ENCODE measurements at places on chromosomes 11 and 22.

DNA sequence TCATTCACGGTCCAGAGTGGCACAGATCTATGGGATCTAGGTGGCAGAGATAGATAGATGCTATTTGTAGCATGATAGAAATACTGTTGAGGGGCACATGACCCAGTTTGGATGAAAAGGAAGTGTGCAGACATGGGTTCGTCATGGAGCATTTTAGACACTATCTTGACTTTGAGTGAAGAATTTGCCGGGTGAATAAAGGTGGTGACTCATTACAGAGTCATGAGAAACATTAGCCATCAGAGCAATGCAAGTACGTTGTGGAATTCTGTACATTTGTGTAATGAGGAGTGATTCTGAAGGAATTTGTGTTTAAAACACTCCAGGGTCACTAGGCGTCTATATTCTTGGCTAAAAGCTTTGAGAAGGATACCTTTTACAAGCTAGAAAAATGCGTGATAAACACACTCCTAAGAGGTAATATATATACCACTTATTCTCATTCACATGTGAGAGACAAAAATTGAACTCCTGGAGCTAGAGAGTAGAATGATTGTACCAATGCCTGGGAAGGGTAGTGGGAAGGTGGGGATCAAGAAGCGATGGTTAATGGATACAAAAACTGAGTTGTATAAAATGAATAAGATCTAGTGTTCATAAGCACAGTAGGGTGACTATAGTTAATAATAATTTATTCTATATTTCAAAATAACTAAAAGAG lies 593.7 kb upstream of the LUZP2 start:
- no peaks in the 10 kb centered on the region for H3K4me1 ChIP-seq
- H3K36me3 ChIP-seq: no peaks in the 10 kb centered on the region
- no peak for DNase-seq
- H3K27ac ChIP-seq: no peak overlapping the region
- no peak overlapping the region for H3K4me3 ChIP-seq

DNA sequence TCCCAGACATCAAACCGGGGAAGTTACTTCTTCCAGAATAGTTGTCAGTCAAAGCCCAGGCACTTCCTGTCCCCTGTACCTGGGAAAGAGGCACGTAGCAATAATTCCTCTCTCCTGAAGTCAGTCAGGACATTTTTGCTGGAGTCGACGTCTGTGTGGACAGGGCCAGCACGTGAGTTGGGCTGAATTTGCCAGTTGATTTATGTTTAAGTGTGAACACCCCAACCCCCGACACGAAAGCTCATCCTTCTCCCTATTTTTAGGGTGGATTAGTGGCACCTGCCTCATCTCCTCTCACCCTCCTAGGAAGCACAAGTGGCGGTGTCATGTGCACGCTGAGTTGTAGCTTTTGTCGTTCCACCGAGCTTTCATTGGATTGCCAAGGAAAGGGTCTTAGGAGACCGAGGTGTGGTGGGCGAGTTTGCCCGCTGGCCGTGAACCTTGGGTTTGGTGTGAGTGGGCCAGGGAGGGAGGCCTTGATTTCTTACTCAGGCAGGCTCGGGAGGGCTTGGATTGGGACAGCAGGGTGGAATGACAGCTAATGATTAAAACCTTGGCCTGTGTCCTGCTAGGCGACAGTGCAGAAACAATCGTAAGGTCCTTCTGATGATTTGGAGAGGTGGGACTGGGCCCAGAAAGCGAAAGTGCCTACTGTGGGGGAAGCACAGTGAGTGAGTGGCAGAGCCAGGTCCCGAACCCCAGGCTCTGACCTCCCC lies 87.0 kb upstream of the CRYBB3 start:
- no peaks in the 10 kb centered on the region for H3K36me3 ChIP-seq
- no peak overlapping the region for H3K4me3 ChIP-seq
- H3K4me1 ChIP-seq: peaks cover 48% of the 10 kb centered on the region
- peak overlapping the region; percentile 90 for H3K27ac ChIP-seq

DNA sequence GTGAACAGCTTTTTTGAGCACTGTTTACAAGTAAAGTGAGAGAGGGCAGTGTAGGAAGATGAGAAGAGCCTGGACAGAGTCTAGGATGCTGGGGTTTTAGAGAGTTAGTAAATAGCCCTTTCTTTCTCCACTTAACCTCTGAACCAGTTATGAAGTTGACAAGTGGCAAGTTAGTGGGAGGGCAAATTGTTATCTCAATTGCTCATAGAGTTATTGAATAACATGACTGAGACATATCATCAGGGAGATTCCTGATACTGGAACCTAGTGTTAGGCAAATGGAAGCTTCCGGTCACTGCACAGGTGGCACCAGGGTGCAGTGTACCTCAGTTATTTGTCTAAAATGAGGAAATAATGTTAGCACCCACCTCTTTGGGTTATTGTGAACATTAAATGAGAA lies 57.8 kb upstream of the PTPN5 start:
- H3K4me1 ChIP-seq: no peaks in the 10 kb centered on the region
- no peaks in the 10 kb centered on the region for H3K27me3 ChIP-seq
- no peak for DNase-seq
- H3K27ac ChIP-seq: no peak overlapping the region

DNA sequence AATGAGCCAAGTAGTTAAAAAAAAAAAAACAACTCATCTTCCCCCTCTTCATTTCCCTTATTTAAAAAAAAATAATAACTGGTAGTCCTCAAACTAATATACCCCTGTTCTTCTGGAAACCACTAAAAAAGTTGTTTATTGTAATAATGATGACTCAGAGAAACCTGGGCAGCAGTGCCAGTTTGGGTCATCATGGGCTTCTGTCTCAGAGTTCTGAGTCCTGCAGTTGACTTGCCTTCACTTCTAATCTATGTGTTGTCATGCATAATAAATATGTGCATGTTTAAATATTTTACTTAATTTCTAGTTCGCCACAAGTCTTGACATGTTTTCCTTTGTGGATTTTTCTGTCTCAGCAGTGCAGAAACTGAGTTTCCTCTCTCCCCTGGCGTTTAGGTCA lies 46.8 kb downstream of the PPP2R1B start:
- no peaks in the 10 kb centered on the region for H3K27me3 ChIP-seq
- H3K36me3 ChIP-seq: peaks cover 26% of the 10 kb centered on the region
- H3K4me1 ChIP-seq: peaks cover 24% of the 10 kb centered on the region
- DNase-seq: no peak
- no peak overlapping the region for H3K4me3 ChIP-seq
- H3K27ac ChIP-seq: no peak overlapping the region

GRCh38 chr11:85685125-85685819 lies 723 bp downstream of the CCDC89 start:
- H3K4me1 ChIP-seq: peaks cover 6% of the 10 kb centered on the region
- no peak overlapping the region for H3K4me3 ChIP-seq
- no peaks in the 10 kb centered on the region for H3K27me3 ChIP-seq
- no peak overlapping the region for H3K27ac ChIP-seq

DNA sequence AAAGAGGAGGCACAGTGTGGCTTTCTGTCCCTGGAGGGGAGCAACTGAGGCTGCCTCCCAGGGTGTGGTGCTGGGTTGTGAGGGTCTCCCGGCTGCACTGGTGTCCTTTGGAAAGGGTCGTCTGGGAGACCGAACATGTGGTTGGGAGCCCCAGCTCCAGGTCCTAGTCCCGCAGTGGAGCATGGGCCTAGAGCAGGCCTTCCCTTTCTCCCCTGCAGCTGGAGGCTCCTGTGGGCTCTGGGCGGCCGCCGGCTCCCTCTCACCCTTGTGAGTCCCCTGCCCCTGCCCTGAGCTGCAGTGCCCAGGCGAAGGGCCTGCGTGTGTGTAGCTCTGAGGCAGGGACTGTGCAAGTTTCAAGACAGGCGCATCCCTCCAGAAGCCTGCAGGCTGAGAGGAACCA lies 1492.7 kb downstream of the BRD1 start:
- no peaks in the 10 kb centered on the region for H3K4me1 ChIP-seq
- DNase-seq: no peak
- H3K27ac ChIP-seq: no peak overlapping the region
- H3K4me3 ChIP-seq: no peak overlapping the region
- H3K36me3 ChIP-seq: no peaks in the 10 kb centered on the region
- no peaks in the 10 kb centered on the region for H3K27me3 ChIP-seq

DNA sequence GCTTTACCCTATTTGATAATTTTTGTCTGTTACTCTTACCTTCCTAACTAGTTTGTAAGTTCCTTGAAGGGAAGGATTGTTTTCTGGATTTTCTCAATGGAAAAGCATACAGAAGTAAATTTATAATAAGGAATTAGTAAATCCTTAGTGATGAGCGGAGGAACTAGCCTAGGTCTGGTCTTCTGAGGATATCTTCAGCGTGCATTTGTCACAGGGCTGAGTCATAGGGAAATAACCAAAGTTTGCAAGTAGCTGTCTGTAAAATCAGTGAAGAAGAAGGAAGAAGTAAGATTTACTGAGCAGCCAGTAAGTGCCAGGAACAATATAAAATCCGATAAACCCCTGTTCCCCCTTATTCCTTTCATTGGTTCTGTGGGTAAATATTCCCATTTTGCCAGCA lies 162.7 kb upstream of the SORL1-AS1 start:
- no peak overlapping the region for H3K27ac ChIP-seq
- no peak for DNase-seq
- H3K4me1 ChIP-seq: no peaks in the 10 kb centered on the region
- no peaks in the 10 kb centered on the region for H3K36me3 ChIP-seq
- no peak overlapping the region for H3K4me3 ChIP-seq
- no peaks in the 10 kb centered on the region for H3K27me3 ChIP-seq

- no peak overlapping the region for H3K27ac ChIP-seq
- H3K4me3 ChIP-seq: no peak overlapping the region
- peaks cover 7% of the 10 kb centered on the region for H3K36me3 ChIP-seq
- no peaks in the 10 kb centered on the region for H3K4me1 ChIP-seq
- no peak for DNase-seq
Observed at GRCh38 chr11:134170919-134171281, 52.9 kb downstream of the NCAPD3 start.

GRCh38 chr11:46239801-46240061 lies 37.7 kb upstream of the CREB3L1 start:
- H3K36me3 ChIP-seq: no peaks in the 10 kb centered on the region
- DNase-seq: no peak
- no peaks in the 10 kb centered on the region for H3K27me3 ChIP-seq
- no peak overlapping the region for H3K4me3 ChIP-seq
- no peak overlapping the region for H3K27ac ChIP-seq

- DNase-seq: no peak
- no peak overlapping the region for H3K27ac ChIP-seq
- no peaks in the 10 kb centered on the region for H3K27me3 ChIP-seq
Observed at GRCh38 chr11:131894615-131895544, 524.5 kb downstream of the NTM start.

DNA sequence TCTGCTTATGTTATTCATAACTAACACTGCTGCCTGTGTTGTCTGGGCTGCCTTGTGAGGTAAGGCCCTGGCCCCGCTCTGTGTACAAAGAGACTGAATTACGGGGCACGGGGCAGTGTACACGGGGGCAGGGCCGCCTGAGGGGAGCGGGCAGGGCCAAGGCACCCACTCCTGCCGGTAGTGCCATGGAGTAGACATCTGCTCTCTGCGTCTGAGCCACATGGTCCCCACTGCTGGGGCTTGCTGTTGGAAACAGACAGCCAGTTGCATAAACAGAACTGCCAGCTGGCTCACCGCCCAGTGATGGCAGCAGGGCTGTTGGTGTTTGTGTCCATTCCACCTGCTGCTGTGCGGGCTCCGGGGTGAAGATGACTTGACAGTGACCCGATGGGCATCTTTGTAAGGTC lies 19.8 kb downstream of the FAM118A start:
- no peak overlapping the region for H3K27ac ChIP-seq
- no peaks in the 10 kb centered on the region for H3K4me1 ChIP-seq
- H3K36me3 ChIP-seq: peaks cover 4% of the 10 kb centered on the region
- H3K4me3 ChIP-seq: no peak overlapping the region

- no peak overlapping the region for H3K27ac ChIP-seq
- H3K27me3 ChIP-seq: no peaks in the 10 kb centered on the region
- no peak overlapping the region for H3K4me3 ChIP-seq
- H3K36me3 ChIP-seq: no peaks in the 10 kb centered on the region
- DNase-seq: no peak
Observed at GRCh38 chr11:1740786-1741530, 9.4 kb downstream of the IFITM10 start.

- no peaks in the 10 kb centered on the region for H3K27me3 ChIP-seq
- no peaks in the 10 kb centered on the region for H3K36me3 ChIP-seq
- H3K4me1 ChIP-seq: no peaks in the 10 kb centered on the region
- no peak overlapping the region for H3K27ac ChIP-seq
- no peak for DNase-seq
Observed at GRCh38 chr11:25612806-25613205, 719.1 kb upstream of the ANO3 start.

DNA sequence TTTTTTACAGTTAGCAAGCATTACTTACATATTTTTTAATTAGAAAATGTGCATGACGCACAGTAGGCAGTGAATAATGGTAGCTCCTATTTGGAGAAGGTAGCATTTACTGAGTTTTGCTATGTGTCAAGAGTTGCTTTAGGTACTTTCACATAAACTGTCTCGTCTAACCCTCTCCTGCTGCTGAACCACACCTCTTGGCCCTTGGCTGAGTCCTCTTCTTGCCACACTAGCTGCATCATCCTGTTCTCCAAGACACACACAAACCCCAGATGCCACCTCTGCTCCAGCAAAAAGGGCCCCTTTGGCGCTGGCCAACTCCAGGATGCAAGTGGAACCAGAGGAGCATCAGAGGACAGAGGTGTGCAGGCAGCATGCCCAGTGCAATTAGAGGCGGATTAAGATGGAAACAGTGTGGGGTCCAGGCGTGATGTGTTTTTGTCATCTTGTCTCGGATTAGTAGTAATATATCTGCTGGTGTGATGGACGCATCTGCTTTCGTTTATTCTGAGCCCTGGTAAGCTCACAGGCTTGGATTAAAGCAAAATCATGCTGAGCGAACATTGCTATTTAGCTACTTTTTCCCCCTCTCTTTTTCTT lies 367.0 kb upstream of the CADM1 start:
- no peak for DNase-seq
- H3K4me1 ChIP-seq: no peaks in the 10 kb centered on the region
- no peaks in the 10 kb centered on the region for H3K36me3 ChIP-seq
- no peaks in the 10 kb centered on the region for H3K27me3 ChIP-seq

- no peaks in the 10 kb centered on the region for H3K27me3 ChIP-seq
- H3K36me3 ChIP-seq: no peaks in the 10 kb centered on the region
- H3K4me3 ChIP-seq: no peak overlapping the region
- H3K27ac ChIP-seq: peak overlapping the region; percentile 40
Observed at GRCh38 chr11:33779849-33780528, 5.7 kb upstream of the FBXO3 start.

DNA sequence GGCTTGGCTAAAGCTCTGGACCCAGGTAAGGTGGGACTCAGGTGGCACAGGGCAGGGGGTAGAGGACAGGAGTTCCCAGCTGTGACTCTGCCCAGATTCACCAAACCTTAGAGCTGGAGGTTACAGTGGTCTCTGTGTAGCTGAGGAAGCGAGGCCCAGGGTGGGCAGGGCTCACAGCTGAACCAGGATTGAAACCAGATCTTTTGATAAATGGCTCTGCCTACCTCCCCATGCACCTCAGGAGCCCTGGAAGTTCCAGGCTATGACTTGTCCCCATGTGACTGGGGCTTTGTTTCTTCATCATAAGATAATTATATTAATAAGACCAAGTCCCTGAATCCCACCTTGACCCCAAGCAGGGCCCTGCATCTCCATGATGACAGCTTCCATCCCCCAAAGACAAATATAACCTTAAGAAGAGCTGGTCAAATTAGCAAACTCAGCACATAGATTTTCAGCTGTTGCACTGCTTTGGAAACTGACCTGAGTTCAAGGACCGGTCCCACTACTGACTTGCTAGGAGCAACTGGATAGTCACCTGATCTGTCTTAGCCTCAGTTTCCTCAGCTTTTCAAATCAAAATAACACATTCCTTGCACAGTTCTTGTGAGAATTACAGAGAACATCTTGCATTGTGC lies 21.3 kb upstream of the TSKU start:
- H3K4me1 ChIP-seq: peaks cover 14% of the 10 kb centered on the region
- no peaks in the 10 kb centered on the region for H3K27me3 ChIP-seq
- no peaks in the 10 kb centered on the region for H3K36me3 ChIP-seq

GRCh38 chr22:23256986-23257888 lies 76.9 kb downstream of the BCR start:
- H3K27ac ChIP-seq: no peak overlapping the region
- H3K36me3 ChIP-seq: no peaks in the 10 kb centered on the region
- DNase-seq: peak; percentile 24
- no peak overlapping the region for H3K4me3 ChIP-seq

All from body of pancreas (tissue), 4 donors.